ENCODE measurements at places on chromosomes 2 and 18.

- DNase-seq: no peak
These were observed at the start of gene UCN for GRCh38 chr2:27308359-27308881. UCN (minus strand) TSS chr2:27308445; CDS start chr2:27307895, 550 bp downstream.

DNA sequence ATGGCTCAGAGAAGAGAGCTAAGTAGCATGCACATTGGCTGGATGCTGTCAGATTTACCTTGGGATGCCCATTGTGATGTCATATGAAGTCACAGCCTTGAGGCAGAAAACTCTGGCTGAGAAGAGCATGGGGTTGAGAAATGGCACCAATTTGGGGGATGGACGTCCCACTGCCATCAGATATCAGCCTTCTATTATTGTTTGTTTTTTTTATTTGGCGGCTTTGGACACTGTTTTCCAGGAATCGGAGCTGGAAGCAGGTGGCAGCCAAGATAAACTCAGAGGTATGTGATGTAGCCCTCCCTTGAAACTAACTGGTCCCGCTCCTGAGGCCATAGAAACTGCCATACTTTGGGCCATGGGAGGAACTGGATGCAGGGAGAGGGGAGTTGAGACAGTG, 40.6 kb downstream of the GCKR start:
- no peak for DNase-seq

DNA sequence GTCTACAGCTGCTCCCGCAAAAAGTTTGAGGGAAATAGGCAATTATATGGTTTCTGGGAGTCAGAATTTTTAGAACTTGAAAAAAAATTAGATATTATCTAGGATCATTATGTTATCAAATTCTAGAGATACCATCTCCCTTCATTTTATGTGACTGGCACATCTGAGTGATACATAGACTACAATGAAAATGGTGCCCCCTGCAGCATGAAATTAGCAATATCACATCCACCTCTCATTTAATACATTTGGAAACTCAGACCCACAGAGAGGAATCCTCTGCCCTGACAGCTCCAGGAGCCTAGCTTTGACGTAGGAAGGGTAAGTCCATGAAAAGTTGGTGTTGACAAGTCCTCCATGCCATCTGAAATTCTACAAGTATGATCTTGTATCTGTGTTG, 381.6 kb downstream of the SUCLG1 start:
- DNase-seq: peak; percentile 11

- DNase-seq: no peak
These were observed 74.1 kb downstream of the DGKD start for GRCh38 chr2:233428438-233428837.

GRCh38 chr2:200168641-200169555, 137.6 kb upstream of the SPATS2L start:
- no peak for DNase-seq

DNA sequence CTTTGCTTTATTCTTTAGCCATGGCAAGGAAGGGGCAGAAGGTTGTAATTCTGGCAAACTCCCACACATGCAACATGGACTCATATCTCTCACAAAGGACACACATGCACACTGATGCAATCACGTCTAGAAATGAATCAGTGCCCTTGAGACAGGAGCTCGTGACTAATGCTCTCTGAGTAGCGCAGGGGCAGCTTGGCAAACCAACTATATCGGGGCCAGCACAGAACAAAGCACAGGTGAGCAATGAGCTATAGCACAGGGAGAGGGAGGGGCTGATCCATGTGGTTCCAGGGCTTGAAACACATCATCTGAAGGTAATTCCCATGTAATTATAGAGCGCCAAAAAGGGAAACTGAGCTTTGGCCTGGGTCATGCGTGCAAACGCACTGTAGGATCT, 165.2 kb upstream of the KLF7 start:
- peak; percentile 96 for DNase-seq

- DNase-seq: peak; percentile 72
These were observed 19.7 kb upstream of the STPG4 start for GRCh38 chr2:47174733-47175361.

GRCh38 chr18:74291771-74292540, at the start of gene CYB5A:
CYB5A (minus strand) TSS chr18:74291963; CDS start chr18:74291875, 88 bp downstream.
- DNase-seq: peak; percentile 92

GRCh38 chr18:29681578-29681977, 1361.0 kb downstream of the DSC3 start:
- DNase-seq: no peak

- peak; percentile 77 for DNase-seq
These were observed 193.6 kb downstream of the MTCL1 start for GRCh38 chr18:8899000-8899399.

GRCh38 chr18:67217551-67218166, 298.9 kb downstream of the DSEL start:
- peak; percentile 40 for DNase-seq

DNA sequence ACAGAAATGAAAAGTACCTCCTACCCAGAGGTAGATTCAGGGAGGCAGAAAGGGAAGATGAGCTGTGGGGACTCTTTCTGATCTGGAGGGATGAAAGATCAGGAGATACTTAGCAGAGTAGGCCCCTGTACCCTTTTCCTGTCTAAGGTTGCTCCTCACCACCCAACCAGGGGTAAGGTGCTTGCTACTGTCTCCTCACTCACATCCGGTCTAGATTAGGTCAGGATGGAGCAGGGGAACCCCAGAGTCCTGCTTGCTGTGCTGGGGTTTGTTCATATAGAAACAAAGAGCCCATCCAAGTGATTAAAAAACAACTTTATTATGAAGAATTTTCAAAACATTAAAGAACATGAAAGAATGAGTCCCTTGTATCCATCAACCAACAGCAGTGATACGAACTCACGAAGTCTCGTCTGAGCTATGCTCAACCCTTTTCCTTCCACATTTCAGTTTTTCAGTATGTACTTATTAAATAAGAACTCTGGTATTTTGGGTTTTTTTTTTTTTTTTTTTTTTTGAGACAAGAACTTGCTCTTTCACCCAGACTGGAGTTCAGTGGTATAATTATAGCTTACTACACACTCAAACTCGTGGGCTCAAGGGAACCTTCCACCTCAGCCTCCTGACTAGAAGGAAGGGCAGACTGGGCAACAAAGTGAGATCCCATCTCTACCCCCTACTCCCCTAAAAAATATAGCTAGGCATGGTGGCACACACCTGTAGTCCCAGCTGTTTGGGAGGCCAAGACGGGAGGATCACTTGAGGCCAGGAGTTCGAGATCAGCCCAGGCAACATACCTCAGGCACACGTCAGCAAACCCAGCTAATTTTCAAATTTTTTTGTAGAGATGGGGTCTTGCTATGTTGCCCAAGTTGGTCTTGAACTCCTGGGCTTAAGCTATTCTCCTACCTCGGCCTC, 28.5 kb upstream of the MCFD2 start:
- no peak for DNase-seq

- DNase-seq: no peak
These were observed 273.9 kb upstream of the SESTD1 start for GRCh38 chr2:179538406-179539123.

Data from RPMI7951 (cell line).